ENCODE measurements at places on chromosomes 2 and 18.

GRCh38 chr18:26510337-26510736 lies 38.0 kb downstream of the KCTD1 start:
- DNase-seq: no peak

GRCh38 chr2:222318026-222318711 lies 19.4 kb upstream of the PAX3 start:
- DNase-seq: no peak

DNA sequence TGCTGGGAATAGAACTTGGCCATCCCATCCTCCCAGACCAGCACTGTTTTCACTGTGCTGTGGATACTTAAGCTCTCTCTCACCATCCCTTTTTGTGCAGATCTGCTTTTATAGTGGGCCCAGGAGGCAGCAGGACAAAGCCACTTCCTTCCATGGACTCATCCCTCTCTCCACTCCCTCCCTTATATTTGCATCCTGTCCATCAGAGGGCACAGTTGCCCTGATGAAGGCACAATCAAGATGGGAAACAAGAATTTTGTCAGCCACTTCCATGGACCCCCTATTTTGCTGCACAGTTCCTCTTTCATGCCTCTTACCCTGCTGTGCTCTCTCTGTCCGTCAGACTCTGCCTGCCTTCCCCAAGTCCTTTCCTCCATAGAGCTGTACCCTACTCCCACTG lies 338.7 kb downstream of the HRH4 start:
- no peak for DNase-seq

DNA sequence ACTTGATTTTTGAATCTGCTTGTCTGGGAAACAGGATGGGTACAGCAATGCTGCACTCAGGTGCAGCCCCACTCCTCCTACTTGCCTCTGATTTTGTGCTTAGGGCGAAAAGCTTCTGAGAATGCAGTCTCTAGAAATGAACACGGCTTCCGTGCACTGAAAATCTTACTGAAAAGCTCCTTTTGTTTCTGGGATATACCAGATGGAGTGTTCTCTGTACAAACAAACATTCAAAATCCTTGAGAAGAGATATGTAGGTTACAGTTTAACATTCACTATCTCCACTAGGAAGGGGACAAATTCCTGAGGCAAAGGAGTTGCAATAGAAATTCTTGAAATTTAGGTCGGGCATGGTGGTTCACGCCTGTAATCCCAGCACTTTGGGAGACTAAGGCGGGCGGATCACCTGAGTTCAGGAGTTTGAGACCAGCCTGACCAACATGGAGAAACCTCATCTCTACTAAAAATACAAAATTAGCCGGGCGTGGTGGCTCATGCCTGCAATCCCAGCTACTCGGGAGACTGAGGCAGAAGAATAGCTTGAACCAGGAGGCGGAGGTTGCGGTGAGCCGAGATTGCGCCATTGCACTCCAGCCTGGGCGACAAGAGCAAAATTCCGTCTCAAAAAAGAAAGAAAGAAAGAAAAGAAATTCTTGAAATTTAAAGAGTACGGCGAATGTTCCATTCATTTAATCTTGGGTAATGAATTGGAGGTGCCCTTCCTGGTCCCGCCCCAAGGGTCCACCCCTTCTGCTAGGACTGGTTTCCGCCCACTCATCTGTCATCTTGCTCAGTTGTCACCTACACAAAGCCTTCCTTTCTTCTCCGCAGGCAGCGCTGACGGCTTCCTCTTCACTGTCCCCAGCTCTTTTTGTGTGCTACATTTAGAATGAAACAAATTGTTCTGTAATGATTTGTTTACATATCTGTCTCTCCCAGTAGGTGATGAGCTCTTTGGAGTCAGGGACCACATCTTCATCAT lies 92.4 kb downstream of the SOCS6 start:
- DNase-seq: no peak

- no peak for DNase-seq
Observed at GRCh38 chr2:173043897-173044519, 31.6 kb upstream of the MAP3K20 start.

DNA sequence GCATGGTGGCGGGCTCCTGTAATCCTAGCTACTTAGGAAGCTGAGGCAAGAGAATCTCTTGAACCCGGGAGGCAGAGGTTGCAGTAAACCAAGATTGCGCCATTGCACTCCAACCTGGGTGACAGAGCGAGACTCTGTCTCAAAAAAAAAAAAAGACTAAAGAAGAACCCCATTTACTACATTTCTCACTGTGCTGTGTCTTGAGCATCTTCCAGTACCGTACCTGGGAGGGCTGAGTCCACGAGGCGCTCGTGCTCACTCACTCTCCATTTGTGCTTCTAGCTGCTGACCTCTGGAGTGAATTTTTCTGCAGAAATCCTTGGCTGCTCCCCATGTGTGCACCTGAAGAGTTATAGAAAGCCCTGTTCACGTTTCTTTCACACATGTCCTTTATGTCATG lies 204.8 kb downstream of the LDLRAD4 start:
- DNase-seq: no peak

GRCh38 chr2:61759005-61759404 lies 94.9 kb downstream of the FAM161A start:
- no peak for DNase-seq

Data from stimulated activated CD4-positive, alpha-beta T cell treated with anti-CD3 and anti-CD28 coated beads, TNF-alpha, amount 100 ng/mL, for 24 hours (primary cell).